ENCODE measurements at places on chromosomes 16 and 17.

GRCh38 chr17:36002631-36003030 is 1.3 kb upstream of the CCL15 start:
- DNase-seq = no peak

- DNase-seq = no peak
Observed at GRCh38 chr16:72974142-72974769, 73.7 kb downstream of the ZFHX3 start.

GRCh38 chr17:53626286-53626685 is 196.4 kb upstream of the KIF2B start:
- no peak for DNase-seq

GRCh38 chr16:73172241-73172972 is 124.5 kb upstream of the ZFHX3 start:
- no peak for DNase-seq
